ENCODE measurements at places on chromosomes 1 and 21.
A peak's percentile ranks its signal among the peaks of the same experiment; 100 is the strongest.

DNA sequence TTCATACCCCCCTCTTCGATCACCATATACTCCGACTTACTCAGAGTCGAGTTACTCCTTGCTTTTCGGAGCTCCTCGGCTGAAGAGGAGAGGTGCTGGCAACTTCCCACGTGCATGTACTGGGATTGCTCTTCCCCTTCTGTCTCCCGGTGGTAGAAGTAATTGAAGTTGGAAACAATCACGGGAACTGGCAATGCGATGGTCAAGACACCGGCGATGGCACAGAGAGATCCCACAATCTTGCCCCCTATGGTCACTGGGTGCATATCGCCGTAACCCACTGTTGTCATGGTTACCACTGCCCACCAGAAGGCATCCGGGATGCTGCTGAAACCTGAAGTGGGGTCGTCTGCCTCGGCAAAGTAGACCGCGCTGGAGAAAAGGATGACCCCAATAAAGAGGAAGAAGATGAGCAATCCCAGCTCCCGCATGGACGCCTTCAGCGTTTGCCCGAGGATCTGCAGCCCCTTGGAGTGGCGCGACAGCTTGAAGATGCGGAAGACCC, 1.5 kb downstream of the KCNA3 start:
- H3K4me3 ChIP-seq: peak overlapping the region; percentile 100
- H3K27ac ChIP-seq: peak overlapping the region; percentile 98
- H3K36me3 ChIP-seq: peaks cover 11% of the 10 kb centered on the region
- H3K4me1 ChIP-seq: peaks cover 38% of the 10 kb centered on the region
- no peaks in the 10 kb centered on the region for H3K27me3 ChIP-seq
- DNase-seq: peak; percentile 57

GRCh38 chr1:28682840-28683239, 14.3 kb downstream of the GMEB1 start:
- DNase-seq: no peak
- no peaks in the 10 kb centered on the region for H3K27me3 ChIP-seq
- H3K4me1 ChIP-seq: no peaks in the 10 kb centered on the region
- no peak overlapping the region for H3K4me3 ChIP-seq
- peaks cover 7% of the 10 kb centered on the region for H3K36me3 ChIP-seq
- H3K27ac ChIP-seq: no peak overlapping the region

- H3K27ac ChIP-seq: peak overlapping the region; percentile 85
- DNase-seq: peak; percentile 63
- H3K36me3 ChIP-seq: no peaks in the 10 kb centered on the region
- H3K4me1 ChIP-seq: peaks cover 41% of the 10 kb centered on the region
- H3K27me3 ChIP-seq: no peaks in the 10 kb centered on the region
Observed at GRCh38 chr1:41726899-41727748, 191.6 kb downstream of the HIVEP3 start.

GRCh38 chr1:164769486-164770130, 210.6 kb downstream of the PBX1 start:
- DNase-seq: no peak
- H3K36me3 ChIP-seq: no peaks in the 10 kb centered on the region
- no peak overlapping the region for H3K27ac ChIP-seq
- H3K27me3 ChIP-seq: no peaks in the 10 kb centered on the region
- H3K4me3 ChIP-seq: no peak overlapping the region

GRCh38 chr1:93584261-93585003, 97.2 kb downstream of the BCAR3 start:
- H3K27ac ChIP-seq: no peak overlapping the region
- no peak for DNase-seq
- H3K4me3 ChIP-seq: no peak overlapping the region
- no peaks in the 10 kb centered on the region for H3K27me3 ChIP-seq
- peaks cover 6% of the 10 kb centered on the region for H3K4me1 ChIP-seq
- no peaks in the 10 kb centered on the region for H3K36me3 ChIP-seq

DNA sequence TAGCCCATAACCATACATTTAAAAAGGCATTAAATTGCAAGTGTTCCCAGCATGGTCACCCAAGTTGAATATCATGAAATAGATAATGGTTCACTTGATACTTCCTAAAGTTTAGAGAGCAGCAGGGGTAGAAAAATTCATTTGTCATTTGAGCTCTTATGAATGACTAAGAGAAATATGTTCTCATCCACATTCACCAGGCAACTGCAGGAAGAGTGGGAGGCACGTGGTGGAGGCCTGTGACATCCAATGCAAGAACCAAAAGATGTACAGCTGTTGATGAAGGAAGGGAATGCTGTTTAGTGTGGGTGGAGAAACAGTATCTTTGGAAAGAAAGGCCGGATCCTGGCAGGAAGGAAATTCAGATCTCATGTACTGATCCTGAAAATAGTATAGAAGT, 473.1 kb downstream of the ADGRL2 start:
- DNase-seq: no peak
- H3K4me3 ChIP-seq: no peak overlapping the region
